ENCODE measurements at places on chromosomes 5 and 9. TPM values are rescaled to one million over a fixed set of nuclear protein-coding genes. Genes with fewer than 3 reads are reported as not detected.

GRCh38 chr5:53164478-53165165, 55.1 kb upstream of the MOCS2 start:
- DNase-seq, result no peak

- DNase-seq, result no peak
Measured at GRCh38 chr5:41191249-41191648, 22.1 kb downstream of the C6 start.

DNA sequence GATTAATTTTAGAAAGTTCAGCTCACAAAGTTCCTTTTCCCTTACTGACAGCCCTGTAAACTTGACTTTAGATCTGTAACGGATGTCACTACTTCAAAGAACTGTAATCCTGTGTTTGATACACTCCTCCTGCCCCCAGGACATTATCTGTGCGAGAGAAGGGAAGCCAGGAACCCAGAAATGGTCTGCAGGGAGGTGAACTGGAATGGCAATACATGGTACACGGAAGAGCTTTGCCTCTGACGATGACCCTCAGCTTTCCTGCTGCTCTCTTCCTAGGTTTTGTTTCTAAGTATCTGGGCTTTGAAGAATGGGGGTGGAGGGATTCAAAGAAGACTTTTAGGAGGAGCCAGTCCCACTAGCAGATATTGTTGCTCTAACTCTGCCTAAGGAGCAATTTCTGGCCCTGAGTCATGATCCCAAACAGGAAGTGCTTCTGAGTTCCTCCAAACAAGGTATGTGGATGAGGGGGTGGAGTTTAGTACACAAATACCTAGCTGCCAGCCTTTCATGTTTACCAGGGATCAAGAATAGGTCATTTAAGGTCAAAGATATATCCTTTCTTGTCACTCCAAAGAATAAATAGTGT, 43.4 kb upstream of the TMC1 start:
- no peak for DNase-seq

GRCh38 chr5:74632947-74633356, 7.6 kb downstream of the ENC1 start:
- DNase-seq, result no peak

- DNase-seq, result no peak
Measured at GRCh38 chr5:16666883-16667398, 50.1 kb upstream of the RETREG1 start.

GRCh38 chr9:125261501-125262293, at the start of gene GAPVD1:
TSS of gene GAPVD1 (plus strand) at chr9:125261826. CDS start at chr9:125298922, 37,096 bp downstream.
- DNase-seq, result peak; percentile 93

- DNase-seq, result no peak
Measured at GRCh38 chr9:72954431-72955125, 1.7 kb upstream of the ALDH1A1 start.

- no peak for DNase-seq
Measured at GRCh38 chr5:148384380-148384737, 601 bp downstream of the FBXO38 start.

Gene TSSK1B
- not detected for total RNA-seq

GRCh38 chr5:87329114-87329513, 61.4 kb downstream of the RASA1 start:
- DNase-seq, result no peak

DNA sequence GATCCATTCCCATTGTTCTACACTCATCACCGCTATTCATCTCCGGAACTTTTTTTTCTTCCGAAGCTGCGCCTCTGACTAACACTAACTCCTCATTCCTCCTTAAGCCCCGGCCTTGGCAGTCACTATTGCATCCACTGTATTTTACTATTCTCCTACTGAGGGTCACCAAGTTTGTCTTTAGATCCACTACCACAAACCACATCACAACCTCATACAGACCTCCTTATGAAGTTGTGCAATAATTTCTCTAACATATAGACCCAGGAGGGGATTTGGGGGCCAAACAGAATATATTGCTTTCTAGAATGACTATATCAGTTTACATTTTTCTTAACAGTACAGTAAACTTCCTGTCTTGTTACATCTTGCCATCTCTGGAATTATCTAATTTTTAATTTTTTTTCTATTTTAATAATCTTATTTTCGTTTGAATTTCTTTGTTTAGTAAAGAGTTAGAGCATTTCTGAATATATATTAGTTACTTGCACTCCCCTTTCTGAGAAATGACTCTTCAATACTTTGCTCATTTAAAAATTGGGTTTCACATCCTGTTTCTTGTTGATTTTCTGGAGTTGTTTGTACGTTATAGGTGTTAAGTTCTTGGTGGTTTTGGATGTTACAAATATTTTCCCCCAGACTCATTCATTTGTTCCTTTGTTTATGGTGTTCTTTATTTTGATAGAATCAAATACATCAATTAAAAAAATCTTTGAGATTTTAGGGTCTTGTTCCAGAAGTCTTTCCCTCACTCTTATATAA, 37.1 kb downstream of the DMRT2 start:
- no peak for DNase-seq

DNA sequence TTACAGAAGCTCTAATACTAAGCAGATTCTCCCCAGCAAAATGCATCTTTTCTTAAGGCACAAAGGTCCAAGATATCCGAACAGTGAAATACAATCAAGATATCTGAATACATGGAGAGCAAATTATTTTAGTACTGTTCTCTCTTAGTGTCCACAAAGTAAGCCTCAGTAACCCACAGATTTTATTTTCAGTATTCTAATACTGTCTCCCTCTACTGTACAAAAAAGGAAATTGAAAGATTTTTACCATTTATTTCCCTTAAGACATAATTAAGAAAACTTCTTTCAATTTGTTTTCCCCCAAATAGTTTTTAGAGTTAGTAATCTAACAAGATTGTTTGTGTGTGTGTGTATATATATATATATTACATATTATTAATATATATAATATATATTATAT, 24.7 kb upstream of the NOL6 start:
- no peak for DNase-seq
